Suprapubic skin (tissue), 4 donors: ENCODE measurements at places on chromosomes 16 and 17.

DNA sequence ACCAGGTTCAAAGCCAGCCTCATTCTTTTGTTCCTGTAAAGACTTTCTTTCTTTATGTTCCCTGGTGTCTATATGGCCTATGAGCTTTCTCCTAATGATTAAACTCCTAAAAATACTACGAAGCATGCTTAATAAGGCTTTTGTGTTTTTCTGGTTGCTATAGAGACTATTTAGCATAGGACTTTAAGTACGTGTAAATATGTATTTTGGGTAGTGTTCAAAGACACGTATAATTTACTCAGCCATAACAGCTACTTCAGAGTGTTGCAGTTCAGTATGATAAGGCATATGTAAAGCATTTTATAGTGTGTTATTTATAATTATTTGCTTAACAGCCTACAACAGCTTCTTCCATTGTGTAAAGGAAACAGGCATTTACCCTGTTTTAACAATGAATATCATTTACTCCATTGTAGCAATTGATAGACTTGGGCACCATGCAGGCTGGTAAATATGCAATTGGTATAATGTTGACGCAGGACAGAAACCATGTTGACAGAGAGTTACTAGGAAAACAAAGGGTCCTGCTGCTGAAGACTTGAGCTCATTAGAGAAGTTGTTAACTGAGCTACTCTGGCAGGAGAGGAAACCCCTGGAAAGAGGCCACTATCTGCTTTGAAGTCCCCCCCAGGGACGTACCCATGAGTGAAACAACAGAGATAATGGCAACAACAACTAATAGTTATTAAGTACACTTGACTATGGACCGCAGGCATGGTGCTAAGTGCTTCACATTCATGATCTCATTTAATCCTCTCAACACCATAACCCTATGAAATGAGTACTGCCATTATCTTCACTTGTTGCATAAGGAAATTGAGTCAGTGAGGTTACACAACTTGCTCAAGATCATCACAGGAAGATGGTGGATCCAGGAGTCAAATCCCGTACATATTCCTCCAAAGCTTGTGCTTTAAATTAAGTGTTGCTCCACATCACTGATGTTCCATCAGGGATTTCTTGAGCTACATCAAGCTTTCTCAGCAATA is 342.2 kb upstream of the DYNLRB2 start:
- DNase-seq, result no peak

- DNase-seq, result no peak
Measured at GRCh38 chr17:63954402-63955063, 18.2 kb downstream of the SCN4A start.

DNA sequence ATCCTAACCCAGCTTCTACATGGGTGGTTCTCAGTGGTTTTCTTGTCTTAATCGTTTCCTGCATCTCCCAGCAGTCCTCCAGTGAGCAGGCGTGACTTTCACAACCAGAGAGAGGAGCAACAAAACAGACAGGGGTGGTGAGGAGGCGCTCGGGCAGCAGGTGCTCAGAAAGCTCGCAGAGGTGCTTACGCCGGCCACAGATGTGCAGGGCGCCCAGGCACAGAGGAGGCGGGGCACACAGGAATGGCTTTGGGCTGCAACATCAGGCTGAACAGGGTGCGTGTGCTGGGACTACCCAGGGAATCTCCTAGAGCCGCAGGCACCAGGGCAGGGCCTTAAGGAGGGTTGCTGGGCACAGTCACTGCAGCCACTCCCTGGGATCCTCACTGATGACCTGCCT is 32.6 kb downstream of the KLHDC4 start:
- DNase-seq, result no peak

GRCh38 chr16:23186171-23186570 is 3.6 kb downstream of the SCNN1G start:
- no peak for DNase-seq

DNA sequence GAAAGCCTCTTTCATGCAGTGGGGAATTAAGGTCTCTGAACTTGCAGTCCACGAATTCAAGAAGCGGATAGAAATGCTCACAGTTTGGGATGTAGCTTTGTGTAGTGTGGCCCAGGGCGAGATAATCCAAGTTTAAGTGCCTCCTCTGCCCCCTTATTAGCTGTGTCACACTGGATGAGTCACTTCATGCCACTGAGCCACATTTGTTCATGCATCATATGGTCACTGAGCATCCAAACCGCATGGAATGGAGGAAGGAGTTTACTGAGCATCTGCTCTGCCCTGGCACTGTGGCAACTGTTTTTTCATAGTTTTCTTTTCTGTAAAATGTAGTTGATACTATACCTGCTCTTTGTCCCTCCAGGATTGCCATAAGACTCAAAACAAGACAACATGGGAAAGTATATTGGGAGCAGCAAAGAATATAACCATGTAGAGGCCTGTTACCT is 15.1 kb upstream of the DHX8 start:
- DNase-seq, result no peak

- no peak for DNase-seq
Measured at GRCh38 chr17:31907342-31907962, 5.9 kb upstream of the UTP6 start.

DNA sequence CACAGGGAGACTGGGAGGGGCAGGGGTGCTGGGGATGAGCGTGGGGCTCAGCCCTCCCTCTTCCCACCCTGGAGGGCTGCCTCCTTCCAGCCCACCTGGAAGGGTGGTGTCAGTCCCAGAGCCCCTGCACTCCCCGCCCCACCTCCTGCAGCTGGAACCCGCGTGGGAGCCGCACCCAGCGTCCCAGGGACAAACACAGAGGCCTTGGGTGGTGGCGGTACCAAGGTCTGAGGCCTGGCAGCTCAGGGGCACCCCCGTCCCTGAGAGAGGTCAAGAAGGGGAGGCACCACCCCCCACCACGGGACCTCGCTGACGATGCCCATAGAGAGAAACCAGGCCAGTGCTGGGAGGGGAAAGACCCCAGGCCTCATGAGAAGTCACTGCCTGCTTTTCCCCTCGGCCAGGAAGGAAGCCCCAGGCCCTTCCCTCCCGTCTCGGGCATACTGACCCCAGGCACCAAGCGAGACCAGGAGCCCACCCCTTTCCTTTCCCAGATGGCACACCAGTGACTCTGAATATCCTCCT is 4.1 kb downstream of the HS3ST6 start:
- no peak for DNase-seq

GRCh38 chr17:45233423-45233924 is 11.8 kb downstream of the FMNL1 start:
- DNase-seq, result no peak

GRCh38 chr16:55081622-55082590 is 151.2 kb downstream of the IRX5 start:
- DNase-seq, result no peak

DNA sequence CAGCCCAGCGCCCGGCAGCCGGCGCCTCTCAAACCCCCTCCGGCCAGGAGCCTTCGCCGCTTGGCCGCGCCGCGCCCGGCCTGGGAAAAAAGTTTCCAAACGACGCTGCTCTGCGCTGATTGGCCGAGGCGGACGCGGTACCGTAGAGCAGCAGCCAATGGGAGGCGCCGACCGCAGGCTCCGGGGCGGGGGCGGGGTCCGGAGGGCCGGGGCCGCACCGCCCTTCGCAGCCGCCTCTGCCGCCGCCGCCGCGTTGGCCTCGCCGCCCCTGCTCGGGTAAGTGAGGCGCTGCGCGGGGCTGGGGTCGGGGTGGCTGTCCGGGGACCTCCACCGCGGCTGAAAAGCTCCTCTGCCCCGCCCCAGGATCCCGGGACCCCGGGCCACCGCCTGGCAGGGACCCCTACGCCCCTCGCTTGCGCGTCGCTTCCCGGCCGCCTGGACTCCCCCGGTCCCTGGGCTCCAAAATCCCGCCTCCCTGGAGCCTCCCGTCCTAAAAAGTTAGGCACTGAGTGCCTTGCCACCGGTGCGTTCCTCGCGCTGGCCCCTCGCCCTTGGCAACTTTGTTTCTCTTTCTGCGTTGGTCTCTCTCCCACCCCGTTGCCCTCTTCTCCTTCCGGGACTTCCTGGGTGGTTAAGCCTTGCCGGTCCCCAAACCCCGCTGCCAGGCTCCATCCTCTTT is at the start of gene NDE1:
NDE1 (plus strand) TSS at position 227 of the 679 bp plus-strand sequence. CDS start 14,534 bp downstream, outside the sequence.
- DNase-seq, result peak; percentile 97

- DNase-seq, result no peak
Measured at GRCh38 chr16:3066440-3066748, 954 bp downstream of the IL32 start.

DNA sequence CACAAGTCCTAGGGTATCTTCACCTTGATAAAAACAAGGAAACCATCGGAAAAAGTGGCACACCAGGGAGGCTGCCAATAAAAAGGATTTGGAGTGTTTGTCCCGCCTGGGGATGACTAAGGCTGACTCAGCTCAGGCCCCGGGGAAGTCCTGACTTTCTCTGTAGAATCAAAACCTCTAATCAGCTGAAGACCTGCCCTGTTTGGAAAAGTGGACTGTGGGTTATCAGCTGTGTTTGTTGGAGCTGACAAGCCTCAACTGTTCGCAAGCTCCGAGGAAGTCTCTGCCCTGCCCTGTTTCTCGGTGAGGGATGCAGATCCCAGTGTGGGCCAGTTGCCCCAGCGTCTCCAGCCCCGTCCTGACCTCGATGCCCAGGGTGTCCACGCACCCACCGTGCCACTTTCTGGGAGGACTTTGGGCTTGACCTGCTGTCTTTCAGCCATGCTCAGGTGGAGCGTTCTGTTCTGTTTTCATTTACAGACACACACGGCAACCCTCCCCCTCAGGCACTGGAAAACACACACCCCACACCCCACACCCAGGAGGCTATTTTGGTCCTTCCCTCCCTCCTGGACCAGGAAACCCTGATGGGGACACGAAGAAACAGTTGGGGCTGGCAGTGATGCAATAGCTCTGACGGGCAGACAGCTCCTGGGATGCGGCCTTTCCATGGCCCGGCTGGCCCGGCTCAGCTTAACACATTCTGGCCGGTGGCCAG is 27.6 kb upstream of the PITPNA start:
- no peak for DNase-seq

DNA sequence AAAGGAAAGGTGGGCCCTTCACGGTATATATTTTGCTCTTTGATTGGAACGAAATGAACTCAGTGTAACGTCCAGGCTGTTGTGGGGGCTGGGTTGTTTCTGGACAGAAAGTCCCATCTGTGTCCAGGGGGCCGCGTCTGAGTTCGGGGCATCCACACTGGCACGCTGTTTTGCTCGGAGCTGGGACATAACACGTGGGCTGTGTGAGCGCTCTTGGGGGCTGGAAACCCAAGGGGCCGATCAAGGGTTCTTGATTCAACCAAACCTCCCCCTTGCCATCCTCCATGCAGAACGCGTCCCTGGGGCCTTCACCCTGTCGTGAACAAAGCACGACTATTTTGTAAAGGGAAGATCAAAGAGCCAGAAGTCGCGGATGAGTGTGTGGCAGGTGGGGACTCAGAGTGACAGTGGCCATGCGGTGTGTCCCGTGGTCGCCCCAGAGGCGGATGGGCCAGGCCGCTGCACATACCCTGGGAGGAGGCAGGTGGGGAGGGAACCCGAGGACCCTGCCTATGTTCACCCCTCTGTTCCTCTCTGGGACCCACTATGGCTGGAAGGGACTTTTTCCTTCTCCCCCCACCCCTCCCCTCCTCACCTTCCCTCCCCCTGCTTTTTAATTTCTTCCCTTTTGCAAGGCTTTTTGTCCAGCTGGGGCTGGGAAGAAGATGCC is 387.2 kb downstream of the SEC14L1 start:
- DNase-seq, result no peak

DNA sequence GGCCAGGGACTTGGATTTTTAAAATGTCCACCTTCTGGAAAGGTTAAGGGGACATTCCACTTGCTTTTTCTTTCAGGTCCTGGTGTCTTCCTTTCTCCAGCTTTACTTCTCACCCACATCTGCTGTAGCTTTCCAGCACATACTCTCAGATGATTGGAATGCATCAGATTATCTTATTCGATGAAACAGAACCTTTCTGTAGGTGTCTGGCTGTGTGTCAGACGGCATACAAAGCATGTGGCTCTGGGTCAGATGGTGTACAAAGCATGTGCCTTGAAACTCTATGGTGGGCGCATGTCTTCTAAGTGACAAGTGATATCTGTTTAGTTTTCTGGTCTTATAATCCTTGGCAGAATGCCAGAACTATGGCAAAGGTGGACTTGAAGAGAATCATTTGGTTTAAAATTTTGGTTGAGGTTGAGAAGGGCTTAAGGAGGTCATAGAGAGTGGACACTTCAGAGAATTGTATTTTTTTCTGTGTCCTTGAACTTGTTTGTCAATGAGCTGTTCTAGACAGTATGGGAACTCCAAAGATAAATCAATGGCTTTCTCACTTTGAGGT is 125.3 kb downstream of the FTO start:
- no peak for DNase-seq

GRCh38 chr16:31569360-31569717 is 41.6 kb downstream of the AHSP start:
- DNase-seq, result no peak

DNA sequence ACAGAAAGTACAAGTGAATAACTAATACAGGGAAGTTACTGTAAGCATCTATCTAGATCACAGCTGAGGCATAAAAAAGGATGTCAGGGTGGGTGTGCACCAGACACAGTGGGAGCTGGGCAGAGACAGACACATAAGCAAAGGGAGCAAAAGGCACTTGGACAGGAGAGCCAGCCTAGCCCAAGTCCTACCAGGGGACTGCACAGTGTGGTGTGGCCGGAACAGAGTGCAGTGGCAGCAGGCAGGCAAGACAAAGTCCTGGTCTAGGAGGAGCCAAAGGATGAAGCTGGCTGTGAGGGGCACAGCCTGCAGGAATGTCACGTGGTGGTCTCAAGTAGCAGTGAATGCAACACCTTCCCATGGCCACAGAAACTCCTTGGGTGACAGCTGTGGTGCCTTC is 21.9 kb downstream of the RAD51D start:
- DNase-seq, result no peak

DNA sequence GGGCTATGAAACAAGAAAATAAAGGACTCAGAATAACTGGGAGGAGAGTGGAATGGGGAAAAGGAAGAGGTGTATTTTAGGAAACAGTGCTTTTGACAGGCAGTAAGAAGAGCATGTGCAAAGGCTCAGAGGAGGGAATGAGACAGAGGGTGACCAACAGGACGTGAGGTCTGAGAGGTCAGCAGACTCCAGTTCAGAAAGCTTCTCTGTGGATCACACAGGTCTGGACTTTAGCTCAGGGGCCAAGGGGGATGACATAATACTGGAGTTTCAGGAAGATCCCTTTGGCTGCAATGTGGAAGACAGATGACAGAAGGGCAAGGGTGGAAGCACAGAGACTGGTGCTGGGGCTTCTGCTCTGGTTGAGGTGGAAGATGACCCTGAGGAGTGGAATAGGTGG is 489.9 kb upstream of the CDH5 start:
- DNase-seq, result no peak

DNA sequence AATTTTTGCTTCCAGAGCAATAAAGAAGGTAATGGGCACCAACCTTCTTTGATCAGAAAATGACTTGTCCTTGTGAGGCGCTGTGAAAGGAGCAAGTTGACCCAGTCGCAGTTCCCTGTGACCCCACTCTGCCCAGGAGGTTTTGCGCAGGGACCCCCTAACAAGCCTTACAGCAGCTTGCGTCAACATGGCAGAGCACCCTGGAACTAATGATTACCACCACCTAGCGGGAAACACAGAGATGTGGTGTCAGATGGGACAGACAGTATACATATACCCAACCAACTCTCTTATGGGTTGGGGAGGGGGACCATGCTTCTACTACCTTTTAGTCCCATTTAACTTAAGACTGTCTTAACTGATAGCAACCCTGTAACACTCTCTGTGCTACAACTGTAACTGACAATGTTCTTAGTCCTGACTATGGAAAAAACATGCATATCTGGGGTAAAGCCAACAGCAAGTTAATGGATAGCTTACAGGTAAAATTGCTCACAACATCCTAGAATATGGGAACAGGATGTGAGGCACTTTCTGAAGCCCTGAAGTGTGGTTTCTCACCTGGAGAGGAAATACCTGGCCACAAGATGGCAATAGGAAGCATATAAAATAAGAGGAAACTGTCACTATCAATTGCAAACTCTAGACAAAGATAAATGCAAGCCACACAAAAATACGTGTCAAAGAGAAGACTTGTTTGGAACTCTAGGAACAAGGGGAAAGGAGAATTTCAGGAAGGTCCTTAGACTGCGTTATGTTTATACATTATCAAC is 3.0 kb downstream of the KARS1 start:
- no peak for DNase-seq
